Stimulated activated CD8-positive, alpha-beta memory T cell treated with anti-CD3 and anti-CD28 coated beads, Interleukin-12 subunit alpha, Interleukin-12 subunit beta, amount 100 ng/mL, for 1 hour (primary cell): ENCODE measurements at places on chromosomes 7 and 10.

DNA sequence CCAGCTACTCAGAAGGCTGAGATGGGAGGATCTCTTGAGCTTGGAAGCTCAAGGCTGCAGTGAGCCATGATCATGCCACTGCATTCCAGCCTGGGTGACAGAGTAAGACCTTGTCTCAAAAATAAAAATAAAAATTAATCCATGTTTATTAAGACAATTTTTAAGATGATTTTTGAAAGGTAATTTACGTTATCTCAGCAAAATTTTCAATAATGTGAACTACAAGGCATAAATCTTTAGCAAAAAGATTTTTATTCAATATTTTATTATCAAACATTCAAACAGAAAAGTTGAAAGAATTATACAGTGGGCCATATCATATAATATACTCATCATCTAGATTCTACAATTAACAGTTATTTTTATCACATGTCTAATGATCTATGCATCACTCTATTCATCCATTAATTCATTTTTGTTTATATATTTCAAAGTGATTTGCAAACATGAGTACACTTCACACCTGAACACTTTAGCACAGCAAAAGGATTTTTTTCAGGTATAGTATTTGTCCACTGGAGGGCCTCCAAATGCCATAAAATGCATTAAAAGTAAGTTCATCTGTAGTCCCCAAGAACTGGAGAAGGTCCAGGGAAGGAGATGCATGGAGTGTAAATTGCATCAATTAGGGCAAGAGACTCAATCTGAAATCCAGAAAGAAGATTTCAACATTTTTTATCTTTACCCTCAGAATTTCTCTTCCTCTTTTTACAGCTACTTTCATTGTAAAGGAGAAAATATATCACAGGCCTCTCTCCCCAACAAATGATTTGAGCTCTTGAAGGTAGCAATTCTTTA lies 38.6 kb upstream of the RSBN1L start:
- no peak for DNase-seq

DNA sequence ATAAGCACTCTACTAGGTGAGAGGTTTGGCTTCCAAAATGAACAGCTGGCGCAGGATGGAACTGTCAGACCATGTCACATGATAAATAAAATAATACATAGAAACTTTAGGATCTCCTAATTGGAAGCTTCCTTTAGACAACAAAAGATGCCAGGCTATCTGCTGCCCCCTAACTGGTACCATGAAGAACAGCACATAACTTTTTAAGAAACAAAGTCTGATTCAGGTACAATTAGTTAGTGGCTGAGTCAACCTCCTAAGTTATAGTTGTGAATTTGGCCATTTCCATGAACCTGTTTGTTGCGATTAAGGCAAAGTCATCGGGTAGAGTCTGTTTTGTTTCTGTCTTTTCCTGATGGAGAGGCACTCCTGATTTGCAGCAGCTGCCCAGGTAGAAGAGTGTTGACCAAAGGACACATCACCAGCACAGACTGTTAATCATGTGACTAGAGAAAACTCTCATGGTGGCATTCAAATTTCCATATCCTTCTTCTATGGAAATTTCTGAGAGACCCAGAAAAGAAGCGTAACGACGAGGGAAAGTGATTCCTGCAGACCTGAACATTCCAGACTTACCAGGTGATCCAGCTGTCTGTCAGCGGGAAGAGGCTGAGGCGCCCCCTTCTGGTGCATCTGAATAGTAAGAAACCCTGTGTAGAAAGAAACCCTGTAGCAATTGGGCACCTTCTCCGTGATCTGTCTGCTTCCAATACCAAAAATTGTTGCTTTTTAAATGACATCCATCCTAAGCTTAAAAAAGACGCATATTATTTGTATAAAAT lies 8.6 kb upstream of the INHBA start:
- DNase-seq, result no peak

DNA sequence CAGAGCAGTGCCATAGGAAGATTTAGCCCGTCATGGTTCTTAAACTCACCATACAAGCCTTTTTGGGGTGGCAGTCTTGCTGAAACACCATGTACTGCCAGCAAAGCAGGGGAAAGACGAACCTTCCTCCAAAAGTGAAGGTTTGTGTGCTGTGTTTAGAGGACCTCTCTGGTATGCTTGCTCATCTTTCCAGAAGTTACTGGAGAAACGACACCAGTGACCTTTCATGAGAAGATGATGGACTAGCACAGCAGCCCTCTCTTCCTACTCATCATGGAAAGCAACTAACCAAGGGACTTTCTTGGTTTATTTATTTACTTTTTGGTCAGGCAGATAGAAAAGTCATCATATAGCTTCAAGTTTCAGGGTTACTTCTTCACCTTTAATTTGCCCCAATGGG lies 247.4 kb downstream of the PTEN start:
- no peak for DNase-seq

DNA sequence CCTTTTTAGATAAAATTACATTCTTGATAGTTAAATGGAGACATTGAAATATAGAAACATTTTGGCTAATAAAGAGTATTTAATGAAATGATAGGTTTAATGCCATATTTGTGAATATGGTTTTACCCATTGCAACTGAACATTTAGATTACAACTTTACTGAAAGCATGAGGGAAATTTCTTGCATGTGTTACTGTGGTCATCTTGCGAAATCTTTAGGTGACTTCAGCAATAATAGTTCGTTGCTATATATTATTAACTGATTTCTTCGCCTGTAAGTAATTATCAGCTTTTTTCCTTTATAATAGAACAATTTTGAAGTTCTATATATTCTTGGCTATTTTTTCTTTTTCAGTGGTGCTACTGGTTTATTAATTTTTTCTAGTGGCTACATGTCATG lies 83.2 kb downstream of the MLLT10 start:
- no peak for DNase-seq

- DNase-seq, result no peak
Measured at GRCh38 chr10:73655990-73656298, at the start of gene SYNPO2L. SYNPO2L (minus strand) TSS chr10:73656029; CDS start chr10:73655922, 107 bp downstream.

- no peak for DNase-seq
Measured at GRCh38 chr7:24572393-24572996, 757 bp upstream of the PALS2 start.

GRCh38 chr7:111554086-111554485 lies 8.2 kb downstream of the IMMP2L start:
- DNase-seq, result no peak

GRCh38 chr10:23892296-23892695 lies 316.6 kb upstream of the KIAA1217 start:
- DNase-seq, result no peak
